ENCODE measurements at places on chromosomes 5 and 9.

GRCh38 chr9:136392538-136393449, 7.2 kb downstream of the SNAPC4 start:
- H3K27ac ChIP-seq, result no peak overlapping the region
- H3K27me3 ChIP-seq, result no peaks in the 10 kb centered on the region
- H3K4me3 ChIP-seq, result no peak overlapping the region
- no peak for DNase-seq
- H3K36me3 ChIP-seq, result peaks cover 93% of the 10 kb centered on the region

- no peaks in the 10 kb centered on the region for H3K27me3 ChIP-seq
- no peak overlapping the region for H3K4me3 ChIP-seq
- H3K36me3 ChIP-seq, result no peaks in the 10 kb centered on the region
- H3K27ac ChIP-seq, result no peak overlapping the region
These were observed 22.5 kb upstream of the DMRT1 start for GRCh38 chr9:818958-819357.

- H3K27ac ChIP-seq, result no peak overlapping the region
- no peak overlapping the region for H3K4me3 ChIP-seq
- no peaks in the 10 kb centered on the region for H3K27me3 ChIP-seq
- no peaks in the 10 kb centered on the region for H3K36me3 ChIP-seq
These were observed 12.6 kb upstream of the C5orf46 start for GRCh38 chr5:147918899-147919298.

- DNase-seq, result no peak
- no peaks in the 10 kb centered on the region for H3K36me3 ChIP-seq
- H3K4me1 ChIP-seq, result peaks cover 16% of the 10 kb centered on the region
These were observed 2.1 kb downstream of the ITGA1 start for GRCh38 chr5:52789851-52790250.

GRCh38 chr9:33170464-33171415, 3.6 kb upstream of the B4GALT1 start:
- no peaks in the 10 kb centered on the region for H3K27me3 ChIP-seq
- H3K4me3 ChIP-seq, result no peak overlapping the region
- H3K27ac ChIP-seq, result no peak overlapping the region
- H3K36me3 ChIP-seq, result no peaks in the 10 kb centered on the region
- peak; percentile 83 for DNase-seq

GRCh38 chr9:25119041-25119440, 559.2 kb downstream of the TUSC1 start:
- no peak overlapping the region for H3K27ac ChIP-seq
- DNase-seq, result no peak
- H3K36me3 ChIP-seq, result no peaks in the 10 kb centered on the region
- H3K4me1 ChIP-seq, result no peaks in the 10 kb centered on the region
- no peaks in the 10 kb centered on the region for H3K27me3 ChIP-seq

DNA sequence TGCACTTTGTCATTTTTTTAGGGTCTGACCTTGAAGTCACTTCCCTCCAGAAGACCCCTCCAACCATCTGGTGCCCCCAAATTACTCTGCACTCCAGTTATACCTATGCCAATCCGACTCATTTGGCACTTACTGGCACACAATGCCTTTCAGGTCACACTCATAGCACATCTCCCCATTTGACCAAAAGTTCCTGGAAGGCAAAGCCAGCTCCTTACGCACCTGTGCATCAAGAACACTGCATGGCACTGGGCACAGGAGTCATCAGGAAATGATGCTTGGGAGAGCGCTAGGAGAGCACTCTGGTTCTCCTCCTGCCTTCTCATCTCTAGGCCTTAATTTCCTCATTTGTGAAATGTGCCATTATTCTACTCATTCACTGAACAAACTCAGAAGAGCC, 2.9 kb downstream of the TNIP1 start:
- H3K27me3 ChIP-seq, result no peaks in the 10 kb centered on the region
- no peaks in the 10 kb centered on the region for H3K36me3 ChIP-seq
- H3K4me3 ChIP-seq, result peak overlapping the region; percentile 74
- H3K4me1 ChIP-seq, result peaks cover 72% of the 10 kb centered on the region
- H3K27ac ChIP-seq, result peak overlapping the region; percentile 99

DNA sequence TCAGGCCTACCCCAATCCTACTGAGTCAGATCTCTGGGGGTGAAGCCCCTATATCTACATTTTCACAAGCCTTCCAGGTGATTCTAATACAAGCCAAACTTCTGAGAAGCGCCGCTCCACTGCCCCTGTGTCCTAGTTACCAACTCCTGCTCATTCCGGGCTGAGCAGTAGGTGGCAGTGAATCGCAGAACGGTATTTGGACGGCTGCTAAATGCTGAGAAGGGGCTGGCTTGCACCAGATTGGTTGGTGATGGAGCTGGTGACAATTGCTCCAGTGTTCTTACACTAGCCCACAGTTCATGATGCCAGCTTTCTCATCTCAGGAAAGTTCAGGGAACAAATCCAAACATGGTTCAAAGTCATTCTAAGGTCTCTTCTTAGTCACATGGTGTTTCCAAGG, 31.1 kb upstream of the FGF1 start:
- no peak overlapping the region for H3K27ac ChIP-seq
- no peak for DNase-seq
- H3K27me3 ChIP-seq, result no peaks in the 10 kb centered on the region

- H3K36me3 ChIP-seq, result no peaks in the 10 kb centered on the region
- no peaks in the 10 kb centered on the region for H3K4me1 ChIP-seq
- H3K27me3 ChIP-seq, result no peaks in the 10 kb centered on the region
- no peak within 1 kb of the TSS for H3K27ac ChIP-seq
- DNase-seq, result no peak
- no peak within 1 kb of the TSS for H3K4me3 ChIP-seq
These were observed at the start of gene PCDHA12 for GRCh38 chr5:140875085-140876065. TSS of gene PCDHA12 (plus strand) at chr5:140875308. CDS start at chr5:140875473, 165 bp downstream.

DNA sequence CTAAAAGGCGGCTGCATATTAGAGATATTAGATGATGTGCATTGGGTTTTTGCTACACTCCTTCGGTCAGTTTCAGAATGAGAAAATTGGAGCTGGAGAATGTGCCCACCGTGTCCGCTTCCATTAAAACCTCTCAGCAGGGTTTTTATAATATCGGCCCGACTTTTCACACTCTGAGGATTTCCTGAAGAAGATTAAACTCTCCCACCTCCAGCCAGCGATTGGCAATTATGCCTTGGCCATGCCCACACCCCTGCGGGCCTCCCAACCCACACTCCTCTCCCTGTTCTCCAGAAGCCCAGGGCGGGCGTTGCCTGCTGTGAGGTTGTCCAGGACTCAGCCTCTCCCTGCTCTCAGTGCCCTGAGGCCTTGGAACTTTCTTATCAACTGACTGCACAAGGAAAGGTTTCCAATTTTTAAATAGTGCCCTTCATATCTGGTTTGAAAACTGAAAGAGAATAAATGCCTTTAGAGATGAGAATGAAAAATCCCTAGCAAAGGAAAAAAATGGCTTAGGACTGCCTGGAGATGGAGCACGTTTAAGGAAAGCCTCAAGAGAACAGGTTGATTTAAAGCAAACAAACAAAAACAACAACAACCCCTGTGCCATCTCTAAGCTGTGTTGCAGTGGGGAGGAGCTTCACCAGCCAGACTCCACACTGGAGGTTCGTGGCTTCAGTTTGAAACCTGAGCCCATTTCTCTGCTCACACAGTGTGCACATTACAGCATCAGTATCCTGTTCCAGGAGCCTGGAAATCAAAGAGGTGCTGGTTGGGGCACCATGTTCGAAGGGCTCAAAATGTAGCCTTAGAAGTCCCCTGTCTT, 292.9 kb downstream of the NSG2 start:
- H3K4me3 ChIP-seq, result no peak overlapping the region
- H3K27ac ChIP-seq, result no peak overlapping the region
- H3K36me3 ChIP-seq, result no peaks in the 10 kb centered on the region
- H3K4me1 ChIP-seq, result no peaks in the 10 kb centered on the region
- no peaks in the 10 kb centered on the region for H3K27me3 ChIP-seq

GRCh38 chr9:110429453-110429852, 91.8 kb upstream of the TXNDC8 start:
- H3K36me3 ChIP-seq, result no peaks in the 10 kb centered on the region
- H3K4me3 ChIP-seq, result no peak overlapping the region
- H3K27me3 ChIP-seq, result no peaks in the 10 kb centered on the region

GRCh38 chr9:112529316-112529715, 42.7 kb downstream of the KIAA1958 start:
- no peak overlapping the region for H3K27ac ChIP-seq
- no peaks in the 10 kb centered on the region for H3K36me3 ChIP-seq

DNA sequence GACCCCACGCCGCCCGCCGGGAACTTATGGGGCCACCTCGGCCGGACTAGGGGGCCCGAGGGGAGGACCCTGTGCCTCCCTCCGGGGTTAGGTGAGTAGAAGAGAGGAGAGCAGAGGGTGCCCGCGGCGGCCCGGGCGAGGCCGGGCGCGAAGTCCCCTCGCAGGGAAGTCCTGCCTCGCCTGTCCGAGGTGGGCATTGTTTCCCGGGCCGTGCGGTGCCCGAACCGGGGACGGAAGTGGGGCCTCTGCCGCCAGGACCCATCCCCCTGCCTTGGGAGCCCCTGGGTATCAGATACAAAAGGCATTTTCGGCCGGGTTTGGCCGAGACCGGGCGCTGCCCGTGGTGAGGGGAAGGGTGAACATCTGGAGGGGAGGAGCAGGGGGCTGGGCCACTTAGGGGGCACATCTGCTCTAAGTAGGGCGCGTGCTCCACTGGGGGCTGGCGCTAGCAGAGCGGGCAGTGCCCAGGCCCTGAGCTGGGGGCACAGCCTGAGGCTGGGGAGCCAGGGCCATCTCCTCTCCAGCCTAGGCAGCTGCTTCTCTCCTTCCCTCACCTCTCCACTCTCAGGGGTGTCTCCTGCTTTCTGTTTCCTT, 48.2 kb downstream of the DAB2IP start:
- peak overlapping the region; percentile 79 for H3K27ac ChIP-seq
- H3K4me3 ChIP-seq, result peak overlapping the region; percentile 86
- H3K36me3 ChIP-seq, result no peaks in the 10 kb centered on the region

DNA sequence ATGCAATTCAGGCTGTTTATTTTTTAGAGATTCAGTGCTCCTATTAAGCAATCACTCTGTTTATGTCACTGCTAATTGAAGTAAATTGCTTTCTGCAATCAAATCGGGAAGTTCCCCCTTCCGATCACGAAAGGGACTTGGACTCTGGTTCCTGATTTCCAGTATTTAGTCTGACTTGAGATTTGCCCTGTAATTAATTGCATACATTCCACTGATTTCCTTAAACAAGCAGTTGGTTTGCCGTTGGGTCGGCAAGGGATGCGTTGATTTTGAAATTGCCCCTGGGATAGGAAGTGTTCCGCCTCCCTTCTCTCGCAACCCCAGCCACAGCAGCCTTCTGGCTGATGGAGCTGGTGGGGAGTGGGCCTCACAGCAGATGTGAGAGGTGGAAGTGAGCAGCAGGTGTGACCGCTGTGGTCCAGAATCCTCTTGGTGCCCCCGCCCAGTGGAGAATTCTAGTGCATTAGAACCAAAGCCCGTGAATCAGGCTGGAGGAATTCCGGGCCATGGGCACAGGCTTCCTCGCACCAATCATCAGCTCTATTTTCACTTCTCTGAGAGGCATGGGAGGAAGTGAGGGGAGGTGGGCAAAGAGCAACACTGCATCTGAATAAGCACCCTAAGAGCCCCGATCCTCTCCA, 102.5 kb downstream of the SPRY4 start:
- no peak overlapping the region for H3K4me3 ChIP-seq
- no peaks in the 10 kb centered on the region for H3K36me3 ChIP-seq
- no peaks in the 10 kb centered on the region for H3K4me1 ChIP-seq
- no peaks in the 10 kb centered on the region for H3K27me3 ChIP-seq

DNA sequence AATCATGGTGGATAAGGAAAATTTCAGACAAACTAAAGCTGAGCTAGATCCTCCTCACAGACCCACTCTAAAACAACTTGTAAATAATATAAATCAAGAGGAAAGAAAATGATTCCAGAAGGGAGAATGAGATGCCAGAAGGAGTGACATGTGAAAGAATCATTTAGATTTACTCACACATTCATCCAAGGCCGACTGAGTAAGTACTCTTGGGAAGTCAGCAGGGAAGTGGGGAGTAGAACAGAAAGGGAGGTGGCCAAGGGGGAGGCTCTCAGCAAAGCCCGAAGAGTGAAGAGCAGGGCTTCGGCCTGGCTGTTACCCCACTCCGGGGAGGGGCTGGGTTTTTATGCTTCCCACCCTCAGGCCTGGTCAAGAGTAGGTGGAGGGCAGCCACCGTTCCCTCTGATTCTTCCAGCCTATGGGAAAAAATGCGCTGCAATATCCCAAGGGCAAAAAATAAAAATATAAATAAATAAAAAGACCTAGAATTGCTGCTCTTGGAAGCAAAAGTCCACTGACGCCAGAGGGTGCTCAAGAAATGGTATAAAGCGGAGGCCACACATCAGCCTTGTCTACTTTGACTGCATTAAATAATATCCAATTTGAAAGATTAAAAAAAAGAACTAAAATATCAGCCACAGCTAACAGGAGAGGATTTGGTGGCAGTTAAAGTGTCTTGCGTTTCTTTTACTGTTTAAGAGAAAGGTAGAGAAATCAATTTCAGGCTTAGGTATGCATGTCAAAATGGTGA, 110.2 kb upstream of the COL5A1 start:
- no peak for DNase-seq
- no peaks in the 10 kb centered on the region for H3K36me3 ChIP-seq
- no peak overlapping the region for H3K4me3 ChIP-seq
- peak overlapping the region; percentile 33 for H3K27ac ChIP-seq
- peaks cover 26% of the 10 kb centered on the region for H3K4me1 ChIP-seq

DNA sequence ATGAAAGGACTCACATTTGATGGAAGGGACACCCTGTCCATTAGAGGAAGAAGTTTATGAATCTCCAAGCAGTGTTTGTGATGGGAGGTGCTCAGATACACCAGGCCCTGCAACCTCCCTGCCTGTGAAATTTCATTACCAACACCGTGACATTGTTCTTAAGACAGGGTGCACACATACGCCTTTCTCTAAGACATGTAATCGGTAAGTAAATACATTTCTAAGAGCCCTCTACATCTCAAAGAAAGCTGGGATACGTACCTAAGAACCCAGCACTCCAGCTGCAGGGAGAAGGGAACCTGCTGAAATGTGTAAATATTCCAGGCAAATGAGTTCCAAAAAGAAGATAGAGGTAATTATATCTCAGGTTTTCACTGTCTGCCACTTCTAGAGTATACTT, 125.0 kb upstream of the APC start:
- H3K4me1 ChIP-seq, result no peaks in the 10 kb centered on the region
- DNase-seq, result no peak
- no peak overlapping the region for H3K27ac ChIP-seq
- no peaks in the 10 kb centered on the region for H3K27me3 ChIP-seq

GRCh38 chr5:15425766-15426165, 74.2 kb upstream of the FBXL7 start:
- H3K4me1 ChIP-seq, result no peaks in the 10 kb centered on the region
- H3K27ac ChIP-seq, result no peak overlapping the region

DNA sequence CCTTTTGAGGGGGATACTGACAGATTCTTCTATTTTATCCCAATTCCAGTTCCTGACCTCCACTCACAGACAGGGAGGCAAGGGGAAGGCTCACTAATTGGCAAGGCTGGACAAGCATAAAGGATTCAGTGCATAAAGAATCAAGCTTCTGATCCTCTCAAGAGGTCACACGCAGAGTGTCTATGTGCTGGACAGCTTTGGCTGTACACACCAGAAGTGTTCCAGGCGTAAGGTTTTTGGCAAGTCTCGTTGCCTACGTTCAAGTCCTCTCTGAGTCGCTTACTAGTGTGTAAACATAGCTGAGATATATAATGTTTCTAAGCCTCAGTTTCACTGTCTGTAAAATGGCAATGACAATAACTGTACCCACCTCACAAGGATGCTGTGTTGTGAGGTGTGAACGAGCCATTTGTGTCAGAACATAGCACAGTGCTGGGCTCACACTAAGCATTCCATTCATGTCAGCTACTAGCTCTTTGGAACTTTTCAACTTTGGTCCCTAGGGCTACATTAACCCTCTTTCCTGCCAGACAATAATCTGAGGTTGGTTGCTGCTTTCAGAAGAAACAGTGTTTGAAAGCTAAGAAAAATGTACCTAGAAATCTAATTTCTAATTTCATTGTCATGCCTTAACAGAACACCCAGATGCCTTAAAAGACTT, 52.1 kb downstream of the PALM2AKAP2 start:
- no peak for DNase-seq
- H3K4me3 ChIP-seq, result no peak overlapping the region
- no peaks in the 10 kb centered on the region for H3K36me3 ChIP-seq
- H3K4me1 ChIP-seq, result no peaks in the 10 kb centered on the region

Data from vagina (tissue), 2 donors.